Astrocyte (in vitro differentiated cells and primary cell): ENCODE measurements at places on chromosomes 1 and 21. TPM values are rescaled to one million over a fixed set of nuclear protein-coding genes. Genes with fewer than 3 reads are reported as not detected.

DNA sequence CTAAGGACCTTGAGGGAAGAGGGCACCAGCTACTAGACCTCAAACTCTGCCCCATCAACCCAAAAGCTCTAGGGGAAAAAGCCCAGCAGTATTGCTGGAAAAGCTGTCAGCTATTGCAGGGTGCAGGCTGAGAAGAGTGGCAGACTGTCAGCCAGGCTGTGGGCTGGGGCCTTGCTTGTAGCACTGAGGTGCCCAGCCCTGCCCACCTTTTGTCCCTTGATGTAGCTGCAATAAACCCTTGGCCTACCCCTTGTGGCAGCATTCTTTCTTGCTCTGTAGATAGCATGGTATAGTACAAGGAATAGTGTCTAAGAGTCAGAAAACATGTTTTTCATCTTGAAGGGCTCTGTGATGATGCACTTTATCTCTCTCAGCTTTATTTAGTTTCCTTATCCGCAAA lies 39.4 kb downstream of the CDC14A start:
- peaks cover 8% of the 10 kb centered on the region for H3K4me1 ChIP-seq
- no peaks in the 10 kb centered on the region for H3K36me3 ChIP-seq
- no peak for DNase-seq
- no peaks in the 10 kb centered on the region for H3K27me3 ChIP-seq
- H3K4me3 ChIP-seq = no peak overlapping the region
- H3K27ac ChIP-seq = no peak overlapping the region

GRCh38 chr1:109290998-109291397 lies 8.1 kb upstream of the PSRC1 start:
- no peak overlapping the region for H3K4me3 ChIP-seq
- no peaks in the 10 kb centered on the region for H3K36me3 ChIP-seq
- H3K4me1 ChIP-seq = no peaks in the 10 kb centered on the region
- DNase-seq = no peak
- no peak overlapping the region for H3K27ac ChIP-seq

DNA sequence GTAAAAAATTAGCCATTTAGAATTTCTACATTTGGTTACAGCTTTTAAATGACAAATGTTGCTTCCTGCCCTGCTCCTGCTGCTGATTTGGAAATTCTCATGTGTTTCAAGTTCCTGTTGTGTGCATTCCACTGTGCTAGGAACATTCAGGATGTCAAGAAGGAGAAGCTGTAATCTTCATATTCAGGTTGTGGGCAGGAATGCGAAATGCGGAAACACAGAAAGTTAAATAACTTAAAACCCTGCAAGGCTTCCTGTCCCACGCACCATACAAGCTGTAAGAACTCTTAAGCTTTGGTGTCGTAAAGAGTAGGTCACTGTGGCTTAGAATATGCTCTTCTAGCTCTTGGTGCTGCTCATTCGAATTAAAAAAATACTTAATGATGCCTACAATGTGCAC lies 52.6 kb downstream of the S100B start:
- no peaks in the 10 kb centered on the region for H3K27me3 ChIP-seq
- no peak overlapping the region for H3K4me3 ChIP-seq
- H3K36me3 ChIP-seq = peaks cover 22% of the 10 kb centered on the region

DNA sequence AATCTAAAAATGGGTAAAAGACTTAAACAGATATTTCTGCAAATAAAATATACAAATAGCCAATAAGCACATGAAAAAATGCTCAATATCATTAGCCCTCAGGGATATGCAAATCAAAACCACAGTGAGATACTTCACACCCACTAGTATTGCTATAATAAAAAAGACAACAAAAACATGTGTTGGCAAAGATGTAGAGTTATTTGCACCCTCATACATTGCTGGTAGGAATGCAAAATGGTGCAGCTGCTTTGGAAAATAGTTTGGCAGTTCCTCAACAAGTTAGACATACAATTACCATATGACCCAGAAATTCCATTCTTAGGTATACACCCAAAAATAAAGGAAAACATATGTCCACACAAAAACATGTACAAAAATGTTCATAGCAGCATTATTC lies 30.2 kb downstream of the ZZZ3 start:
- peaks cover 2% of the 10 kb centered on the region for H3K36me3 ChIP-seq
- no peaks in the 10 kb centered on the region for H3K4me1 ChIP-seq
- H3K27ac ChIP-seq = no peak overlapping the region
- H3K27me3 ChIP-seq = no peaks in the 10 kb centered on the region
- peak; percentile 11 for DNase-seq
- no peak overlapping the region for H3K4me3 ChIP-seq

DNA sequence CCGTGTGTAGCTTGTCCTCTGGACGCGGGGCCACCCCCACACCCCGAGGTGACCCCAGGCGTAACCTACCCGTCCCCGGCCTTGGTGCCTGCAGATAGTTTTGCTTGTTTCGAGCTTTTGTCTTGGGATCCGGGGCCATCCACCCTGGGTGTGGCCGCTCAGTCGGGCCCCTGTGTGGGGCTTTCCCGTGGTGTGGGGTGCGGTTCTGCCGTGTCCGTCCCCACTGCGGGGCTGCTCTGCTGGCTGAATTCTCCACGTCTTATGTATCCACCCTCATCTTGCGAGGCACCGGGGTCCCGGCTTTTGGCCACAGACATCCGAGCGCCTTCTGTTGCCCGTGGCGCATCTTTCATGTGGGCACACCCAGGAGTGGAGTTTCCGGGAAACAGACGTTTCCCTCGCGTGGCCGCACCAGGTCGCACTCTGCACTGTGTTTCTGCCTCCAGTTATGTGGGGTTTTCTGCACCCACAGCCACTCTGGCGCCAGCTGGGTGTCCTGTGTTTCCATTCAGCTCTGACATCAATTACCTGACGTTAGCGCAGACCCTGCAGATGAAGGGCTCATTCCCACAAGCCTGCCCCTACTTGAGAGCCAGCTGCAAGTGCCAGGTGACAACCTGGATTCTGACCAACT lies 64.9 kb downstream of the PRKCZ start:
- no peaks in the 10 kb centered on the region for H3K36me3 ChIP-seq
- no peak overlapping the region for H3K27ac ChIP-seq
- peaks cover 7% of the 10 kb centered on the region for H3K4me1 ChIP-seq
- no peak overlapping the region for H3K4me3 ChIP-seq

GRCh38 chr1:159895836-159896545 lies 4.0 kb downstream of the CFAP45 start:
- no peaks in the 10 kb centered on the region for H3K36me3 ChIP-seq
- no peak overlapping the region for H3K4me3 ChIP-seq
- no peak overlapping the region for H3K27ac ChIP-seq

DNA sequence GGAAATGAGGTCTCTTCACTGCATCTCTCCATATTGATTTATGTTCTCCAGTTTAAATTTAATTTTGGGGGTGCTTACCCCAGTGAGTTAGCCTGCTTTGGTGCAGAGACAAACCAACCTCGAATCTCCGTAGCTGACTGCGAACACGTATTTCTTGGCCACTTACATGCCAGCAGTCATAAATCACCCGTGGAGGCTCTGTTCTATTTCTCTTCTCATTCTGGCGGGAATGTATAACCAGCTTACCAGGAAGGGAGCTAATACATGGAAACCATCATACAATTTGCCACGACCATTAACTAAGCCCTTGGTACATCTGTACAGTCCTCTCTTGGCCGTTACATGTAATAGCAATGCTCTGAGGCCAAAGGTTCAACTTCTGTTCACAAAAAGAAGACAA lies 148.0 kb downstream of the PLA2G4A start:
- peaks cover 10% of the 10 kb centered on the region for H3K4me1 ChIP-seq
- DNase-seq = no peak
- no peak overlapping the region for H3K27ac ChIP-seq
- H3K27me3 ChIP-seq = no peaks in the 10 kb centered on the region

DNA sequence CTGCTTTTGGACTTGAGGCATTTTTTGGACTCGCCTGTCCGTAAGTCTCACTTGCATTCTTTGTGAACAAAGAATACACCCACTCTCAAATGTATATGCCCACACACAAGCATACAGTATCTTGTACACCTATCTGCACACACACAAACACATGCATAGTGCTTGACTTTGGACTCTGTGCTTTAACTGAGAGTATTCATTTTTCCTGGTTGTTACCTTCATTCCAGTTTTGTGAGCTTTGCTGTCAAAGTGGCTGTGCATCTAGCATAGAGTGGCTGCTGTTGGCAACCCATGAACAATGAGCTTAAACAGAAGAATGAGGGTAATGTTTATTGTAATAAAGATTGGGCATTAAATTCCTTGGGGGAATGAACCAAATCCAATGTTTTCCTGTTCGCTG lies 199.0 kb downstream of the PDE4B start:
- H3K36me3 ChIP-seq = no peaks in the 10 kb centered on the region
- no peak for DNase-seq
- no peak overlapping the region for H3K4me3 ChIP-seq
- no peaks in the 10 kb centered on the region for H3K4me1 ChIP-seq
- H3K27me3 ChIP-seq = no peaks in the 10 kb centered on the region

DNA sequence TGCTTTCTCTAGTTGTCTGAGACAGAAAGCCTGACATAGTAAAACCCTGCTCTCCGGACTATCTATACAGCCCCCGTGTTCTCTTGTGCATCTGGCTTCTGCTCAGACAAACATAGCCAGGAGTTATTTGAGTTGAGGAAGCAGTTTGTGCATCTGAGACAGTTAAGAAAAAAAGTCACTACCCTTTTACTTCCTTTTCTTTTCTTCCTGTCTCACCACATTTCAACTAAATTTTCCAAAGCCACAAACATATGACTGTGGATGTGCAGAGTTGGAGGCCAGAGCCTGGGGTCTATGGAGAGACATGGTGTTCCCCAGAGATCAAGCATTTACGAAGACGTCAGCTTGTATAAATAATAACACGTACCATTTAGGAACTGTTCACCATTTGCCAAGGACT lies 158.5 kb upstream of the FGGY start:
- H3K4me3 ChIP-seq = no peak overlapping the region
- no peaks in the 10 kb centered on the region for H3K36me3 ChIP-seq
- no peak overlapping the region for H3K27ac ChIP-seq
- DNase-seq = no peak
- peaks cover 17% of the 10 kb centered on the region for H3K4me1 ChIP-seq

DNA sequence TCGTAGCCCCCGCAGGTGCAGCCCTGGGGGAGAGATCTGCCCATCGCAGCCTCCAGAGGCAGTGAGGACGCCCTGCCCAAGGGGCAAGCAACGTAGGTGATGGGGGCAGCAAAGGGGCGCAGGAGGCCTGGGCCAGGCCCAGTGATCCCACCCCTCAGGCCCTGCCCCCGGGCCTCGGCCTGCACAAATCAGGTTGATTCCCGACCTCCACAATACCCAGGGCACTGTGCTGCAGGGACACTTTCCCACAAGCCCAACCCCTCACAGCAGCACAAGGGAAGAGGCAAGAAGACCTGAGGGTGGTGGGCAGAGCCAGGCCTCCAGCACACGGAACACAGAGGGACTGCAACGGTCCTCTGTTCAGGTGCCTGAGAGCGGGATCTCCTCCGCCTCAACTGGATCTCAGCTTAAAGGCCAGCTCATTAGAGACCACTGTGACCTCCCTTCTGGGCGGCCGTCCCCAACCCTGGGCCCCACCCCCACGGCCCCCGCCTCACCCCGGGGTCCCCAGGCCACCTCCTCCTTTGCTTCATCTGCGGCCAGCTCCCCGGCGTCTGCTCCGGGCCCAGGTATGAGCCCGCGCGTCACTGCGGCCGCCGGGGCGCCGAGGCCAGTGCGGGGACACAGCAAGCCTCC lies 812 bp upstream of the ARF1 start:
- H3K27me3 ChIP-seq = no peaks in the 10 kb centered on the region
- no peak for DNase-seq
- peaks cover 34% of the 10 kb centered on the region for H3K4me1 ChIP-seq
- peak overlapping the region; percentile 97 for H3K27ac ChIP-seq
- H3K36me3 ChIP-seq = peaks cover 4% of the 10 kb centered on the region
- H3K4me3 ChIP-seq = peak overlapping the region; percentile 97

DNA sequence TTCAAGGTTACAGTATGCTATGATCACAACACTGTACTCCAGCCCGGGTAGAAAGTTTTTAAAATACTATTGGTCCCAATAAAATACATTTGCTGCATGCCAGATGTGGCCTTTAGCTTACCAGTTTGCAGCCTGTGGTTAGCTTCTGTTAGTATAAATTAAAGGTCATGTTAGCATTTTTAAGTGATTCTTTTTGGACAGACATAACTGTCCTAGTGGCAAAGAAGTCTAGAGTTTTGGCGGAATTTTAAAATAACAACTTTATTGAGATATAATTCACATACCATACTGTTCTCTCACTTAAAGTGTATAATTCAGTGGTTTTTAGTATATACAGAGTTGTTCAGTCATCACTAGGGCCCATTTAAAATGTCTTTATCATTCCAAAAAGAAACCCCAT lies 24.3 kb upstream of the TMEM39B start:
- H3K4me1 ChIP-seq = no peaks in the 10 kb centered on the region
- peak; percentile 12 for DNase-seq
- H3K36me3 ChIP-seq = peaks cover 46% of the 10 kb centered on the region
- no peaks in the 10 kb centered on the region for H3K27me3 ChIP-seq
- no peak overlapping the region for H3K27ac ChIP-seq

DNA sequence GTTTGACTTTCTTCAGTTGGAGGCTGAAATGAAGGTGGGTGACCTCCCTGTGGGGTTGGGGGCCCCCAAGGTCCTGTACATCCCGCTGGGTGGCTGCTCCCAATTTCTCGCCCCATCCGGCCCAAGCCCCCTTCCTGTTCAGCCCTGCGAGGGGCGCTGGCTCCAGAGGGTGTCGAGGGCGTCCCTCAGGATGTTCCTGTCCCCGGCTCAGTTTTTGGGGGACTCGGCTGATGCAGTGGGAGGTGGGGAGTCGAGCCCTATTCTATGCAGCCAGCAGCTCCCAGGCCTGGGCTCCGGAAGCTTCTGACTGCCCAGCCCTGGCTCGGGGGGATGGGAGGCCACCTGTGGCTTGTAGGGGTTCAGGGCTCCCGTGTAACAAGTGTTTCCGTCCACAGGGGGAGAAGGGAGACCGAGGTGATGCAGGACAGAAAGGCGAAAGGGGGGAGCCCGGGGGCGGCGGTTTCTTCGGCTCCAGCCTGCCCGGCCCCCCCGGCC lies 38.2 kb downstream of the SLC19A1 start:
- no peaks in the 10 kb centered on the region for H3K27me3 ChIP-seq
- H3K4me1 ChIP-seq = no peaks in the 10 kb centered on the region
- H3K36me3 ChIP-seq = no peaks in the 10 kb centered on the region
- no peak for DNase-seq
- H3K4me3 ChIP-seq = no peak overlapping the region
- H3K27ac ChIP-seq = no peak overlapping the region

- peak; percentile 30 for DNase-seq
- H3K4me3 ChIP-seq = peak overlapping the region; percentile 73
- H3K36me3 ChIP-seq = no peaks in the 10 kb centered on the region
- peak overlapping the region; percentile 81 for H3K27ac ChIP-seq
Observed at GRCh38 chr1:36322786-36323635, 434 bp downstream of the EVA1B start.

DNA sequence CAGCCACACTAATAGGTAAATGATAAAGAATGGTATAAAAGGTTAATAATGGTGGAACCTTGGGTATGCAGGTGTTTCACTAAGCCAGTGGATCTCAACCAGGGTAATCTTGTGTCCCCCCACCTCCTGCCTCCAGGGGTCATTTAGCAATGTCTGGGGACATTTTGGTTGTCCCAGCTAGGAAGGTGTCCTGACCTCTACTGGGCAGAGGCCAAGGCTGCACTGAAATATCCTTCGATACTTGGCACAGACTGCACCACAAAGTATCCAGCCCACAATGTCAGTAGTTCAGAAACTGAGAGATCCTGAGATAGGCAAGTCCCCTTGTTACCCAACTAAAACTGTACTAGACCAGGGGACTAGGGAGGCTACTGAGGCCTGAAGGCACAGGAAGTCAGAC lies 113.6 kb upstream of the TIAM1 start:
- no peak for DNase-seq
- H3K27ac ChIP-seq = no peak overlapping the region
- H3K4me3 ChIP-seq = no peak overlapping the region
- H3K27me3 ChIP-seq = no peaks in the 10 kb centered on the region
- no peaks in the 10 kb centered on the region for H3K36me3 ChIP-seq
- H3K4me1 ChIP-seq = no peaks in the 10 kb centered on the region

Gene TRPM2
- total RNA-seq = 0.48 and 0.79 TPM in 2 replicates

Gene EFCAB14
- total RNA-seq = 47.3 and 50.7 TPM in 2 replicates

Gene PRRC2C
- 191 and 196 TPM in 2 replicates for total RNA-seq

Gene TDRD10
- total RNA-seq = not detected in 2 replicates

Gene NBPF4
- total RNA-seq = not detected in 2 replicates

Gene TMPRSS2
- 0.84 and 0.89 TPM in 2 replicates for total RNA-seq
